ENCODE measurements at places on chromosomes 1 and 21. TPM values are rescaled to one million over a fixed set of nuclear protein-coding genes. Genes with fewer than 3 reads are reported as not detected.

TMOD4 gene
- total RNA-seq, result not detected

IQCC gene
- 1.7 TPM for total RNA-seq

SLFNL1 gene
- total RNA-seq, result 0.28 TPM

DNAJC16 gene
- 16.9 TPM for total RNA-seq

GPR25 gene
- total RNA-seq, result not detected

NT5C1A gene
- not detected for total RNA-seq

OR6N1 gene
- total RNA-seq, result not detected

IL10 gene
- total RNA-seq, result not detected

FMO5 gene
- 0.19 TPM for total RNA-seq

EFCAB7 gene
- 15.8 TPM for total RNA-seq

ARHGEF16 gene
- 0.38 TPM for total RNA-seq

OR2T3 gene
- not detected for total RNA-seq

METTL25B gene
- 10.4 TPM for total RNA-seq

ELF3 gene
- 2.5 TPM for total RNA-seq

TUFT1 gene
- total RNA-seq, result 11.3 TPM

KCND3 gene
- 0.28 TPM for total RNA-seq

EPHA10 gene
- not detected for total RNA-seq

AIRE gene
- 0.28 TPM for total RNA-seq

NPHS2 gene
- total RNA-seq, result not detected

OPTC gene
- total RNA-seq, result not detected

TRIM46 gene
- total RNA-seq, result 1.5 TPM

PTGER3 gene
- total RNA-seq, result 0.77 TPM

IL20 gene
- total RNA-seq, result not detected

PLPPR4 gene
- 5.2 TPM for total RNA-seq

TMCO2 gene
- total RNA-seq, result not detected

TGFB2 gene
- 20.9 TPM for total RNA-seq

RORC gene
- not detected for total RNA-seq

ITLN2 gene
- total RNA-seq, result 1.4 TPM

RNPC3 gene
- 3.1 TPM for total RNA-seq

HLX gene
- total RNA-seq, result 18.9 TPM

ADGRB2 gene
- total RNA-seq, result 8.2 TPM

BLACAT1 gene
- total RNA-seq, result not detected

All from regular cardiac myocyte (primary cell).